ENCODE measurements at places on chromosomes 2 and 18.
A peak's percentile ranks its signal among the peaks of the same experiment; 100 is the strongest.

GRCh38 chr2:241943961-241944575 lies 74.5 kb downstream of the RTP5 start:
- DNase-seq, result no peak

DNA sequence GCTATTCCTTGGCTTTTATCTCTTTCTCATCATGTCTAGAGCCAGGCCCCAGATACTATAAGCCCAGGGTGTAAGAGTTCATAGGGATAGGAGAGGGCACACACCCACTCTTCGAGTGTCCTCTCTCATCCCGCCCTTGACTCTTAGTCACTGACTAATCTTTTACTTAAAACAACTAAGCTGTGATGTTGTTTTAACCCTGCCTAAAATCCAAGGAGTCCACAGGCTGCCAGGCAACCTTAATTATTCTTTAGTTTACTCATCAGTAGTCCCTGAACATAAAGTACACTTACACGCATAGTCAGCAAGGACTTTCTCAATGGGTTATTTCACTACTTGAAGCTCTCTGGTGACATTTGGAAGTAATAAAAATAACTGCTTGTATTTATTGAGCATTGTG lies 28.4 kb downstream of the GREB1L start:
- DNase-seq, result no peak

DNA sequence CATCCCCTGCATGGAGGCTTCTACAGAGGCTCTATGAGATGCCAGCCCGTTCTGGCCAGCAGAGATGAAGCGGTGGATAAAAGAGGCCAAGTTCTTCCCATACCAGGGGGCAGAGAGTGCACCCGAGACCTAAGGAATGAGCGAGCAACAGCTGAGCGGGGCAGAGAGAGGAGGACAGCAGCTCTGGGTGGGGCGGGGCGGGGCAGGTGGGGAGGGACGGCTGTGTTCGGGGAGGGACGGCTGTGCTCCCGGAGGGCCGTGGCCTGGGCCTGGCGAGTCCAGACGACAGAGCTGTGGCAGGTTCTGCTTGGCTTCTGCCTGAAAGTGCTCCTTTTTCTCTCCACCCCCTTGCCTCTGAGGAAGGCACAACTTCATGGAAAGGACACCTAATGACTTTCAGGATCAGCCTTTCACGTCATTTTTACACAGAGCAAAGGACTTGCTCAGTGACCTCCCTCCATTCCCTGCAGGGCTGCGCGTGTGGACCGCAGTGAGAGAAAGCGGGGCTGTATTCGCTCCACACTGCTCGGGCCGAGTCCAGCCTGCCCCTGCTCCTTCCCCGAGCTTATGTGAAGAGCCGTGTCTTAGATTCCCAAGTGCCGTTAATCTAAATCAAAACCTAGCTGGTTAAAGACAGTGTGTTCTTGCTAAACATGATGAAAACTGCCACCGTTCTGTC lies 232.9 kb downstream of the HDAC4 start:
- DNase-seq, result no peak

DNA sequence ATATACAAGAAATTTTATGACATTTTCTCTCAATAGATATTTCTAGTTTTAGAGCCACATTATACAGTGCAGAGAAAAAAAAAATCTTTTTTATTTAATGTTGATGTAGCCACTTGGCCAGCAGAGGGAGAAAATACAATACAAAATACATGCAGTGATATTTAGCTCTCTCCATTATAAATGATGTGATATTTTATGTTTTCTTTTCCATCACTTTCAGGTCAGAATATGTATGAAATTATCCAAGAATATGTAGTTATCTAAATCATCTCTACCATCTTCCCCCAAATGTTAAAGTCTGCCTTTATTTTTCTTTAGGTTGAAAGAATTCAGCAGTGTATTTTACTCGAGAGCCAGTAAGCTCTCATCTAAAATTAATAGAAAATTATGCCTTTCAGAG lies 533.6 kb upstream of the FSHR start:
- DNase-seq, result no peak

- DNase-seq, result no peak
Observed at GRCh38 chr18:58852629-58853028, 12.0 kb upstream of the ZNF532 start.

GRCh38 chr18:67672155-67672554 lies 155.6 kb upstream of the DSEL start:
- DNase-seq, result no peak

GRCh38 chr2:12428324-12428723 lies 288.4 kb upstream of the TRIB2 start:
- DNase-seq, result no peak

DNA sequence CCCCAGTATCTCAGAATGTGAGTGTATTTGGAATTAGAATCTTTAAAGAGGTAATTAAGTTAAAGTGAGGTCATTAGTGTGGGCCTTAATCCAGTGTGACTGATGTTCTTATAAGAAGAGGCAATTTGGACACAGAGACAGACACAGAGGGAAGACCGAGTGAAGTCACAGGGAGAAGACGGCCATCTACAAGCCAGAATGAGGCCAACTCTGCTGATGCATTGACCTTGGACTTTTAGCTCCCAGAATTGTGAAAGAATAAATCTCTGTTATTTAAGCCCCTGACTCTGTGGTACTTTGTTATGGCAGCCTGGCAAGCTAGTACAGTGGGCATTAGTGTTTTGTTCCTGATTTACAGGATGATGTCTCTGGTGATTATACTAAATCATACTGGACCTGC lies 64.6 kb downstream of the LTBP1 start:
- DNase-seq, result no peak

- no peak for DNase-seq
Observed at GRCh38 chr18:58321986-58322385, 278.0 kb downstream of the NEDD4L start.

- no peak for DNase-seq
Observed at GRCh38 chr2:201882353-201883090, 76.2 kb downstream of the CDK15 start.

- DNase-seq, result no peak
Observed at GRCh38 chr2:234374736-234375135, 122.1 kb downstream of the ARL4C start.

DNA sequence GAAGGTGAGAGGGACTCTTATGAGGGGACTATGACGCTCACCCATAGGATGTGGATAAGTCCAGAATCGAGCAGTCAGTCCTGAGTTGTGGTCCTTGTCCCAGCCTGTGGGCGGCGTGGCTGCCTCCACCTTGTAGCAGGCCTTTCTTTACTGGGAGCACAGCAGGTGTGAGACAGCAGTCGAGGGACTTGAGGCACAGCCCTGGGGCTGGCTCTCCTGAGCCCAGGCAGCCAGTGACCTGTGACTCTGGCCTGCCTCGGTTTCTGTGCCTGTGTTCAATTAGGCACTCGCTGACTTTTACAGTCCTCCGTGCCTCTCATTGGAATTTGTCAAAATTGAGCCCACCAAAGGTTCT lies 8.3 kb downstream of the PPP1R7 start:
- no peak for DNase-seq

- no peak for DNase-seq
Observed at GRCh38 chr2:59884166-59884565, 669.3 kb downstream of the BCL11A start.

GRCh38 chr2:29528891-29529520 lies 392.4 kb downstream of the ALK start:
- DNase-seq, result no peak

DNA sequence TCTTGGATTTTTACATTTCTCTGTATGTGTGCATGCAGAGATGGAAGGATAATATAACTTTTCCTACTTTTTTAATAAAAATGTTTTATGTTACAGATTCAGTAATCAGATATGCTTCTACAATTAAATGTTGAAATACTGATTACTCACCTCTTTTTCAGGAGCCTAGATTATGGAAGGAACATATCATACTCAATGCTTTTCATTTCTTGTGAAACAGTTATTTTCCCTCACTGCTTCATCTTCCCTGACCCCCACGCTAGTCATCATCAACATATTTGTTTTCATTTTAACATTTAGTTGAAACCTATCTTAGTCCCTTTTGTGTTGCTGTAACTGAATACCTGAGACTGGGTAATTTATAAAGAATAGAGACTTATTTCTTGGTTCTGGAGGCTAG lies 190.7 kb downstream of the WDR7 start:
- DNase-seq, result no peak

DNA sequence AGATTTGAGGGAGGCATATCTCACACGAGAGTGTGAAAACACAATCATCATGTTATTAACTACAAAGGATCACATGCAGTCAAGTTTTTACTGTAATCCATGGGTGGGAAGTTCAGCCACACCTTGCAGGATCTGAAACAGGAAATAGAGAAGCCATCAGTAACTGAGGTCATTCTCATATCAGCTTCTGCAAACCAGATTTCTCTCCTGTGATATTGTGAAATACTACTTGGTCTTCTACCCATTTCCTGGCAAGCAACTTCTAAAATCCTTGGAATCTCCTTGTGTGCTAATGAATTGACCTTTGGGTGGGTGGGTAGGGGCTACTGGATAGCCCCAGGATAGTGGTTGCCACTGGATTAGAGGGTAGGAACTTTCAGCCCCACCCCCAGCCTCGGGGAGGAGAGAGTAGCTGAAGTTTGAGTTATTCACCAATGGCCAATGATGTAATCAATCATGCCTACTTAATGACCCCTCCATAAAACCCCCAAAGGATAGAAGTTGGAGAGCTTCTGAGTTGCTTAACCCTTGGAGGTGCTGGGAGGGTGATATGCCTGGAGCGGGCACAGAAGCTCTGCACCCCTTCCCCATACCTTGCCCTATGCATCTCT lies 25.6 kb upstream of the TGIF1 start:
- DNase-seq, result no peak

DNA sequence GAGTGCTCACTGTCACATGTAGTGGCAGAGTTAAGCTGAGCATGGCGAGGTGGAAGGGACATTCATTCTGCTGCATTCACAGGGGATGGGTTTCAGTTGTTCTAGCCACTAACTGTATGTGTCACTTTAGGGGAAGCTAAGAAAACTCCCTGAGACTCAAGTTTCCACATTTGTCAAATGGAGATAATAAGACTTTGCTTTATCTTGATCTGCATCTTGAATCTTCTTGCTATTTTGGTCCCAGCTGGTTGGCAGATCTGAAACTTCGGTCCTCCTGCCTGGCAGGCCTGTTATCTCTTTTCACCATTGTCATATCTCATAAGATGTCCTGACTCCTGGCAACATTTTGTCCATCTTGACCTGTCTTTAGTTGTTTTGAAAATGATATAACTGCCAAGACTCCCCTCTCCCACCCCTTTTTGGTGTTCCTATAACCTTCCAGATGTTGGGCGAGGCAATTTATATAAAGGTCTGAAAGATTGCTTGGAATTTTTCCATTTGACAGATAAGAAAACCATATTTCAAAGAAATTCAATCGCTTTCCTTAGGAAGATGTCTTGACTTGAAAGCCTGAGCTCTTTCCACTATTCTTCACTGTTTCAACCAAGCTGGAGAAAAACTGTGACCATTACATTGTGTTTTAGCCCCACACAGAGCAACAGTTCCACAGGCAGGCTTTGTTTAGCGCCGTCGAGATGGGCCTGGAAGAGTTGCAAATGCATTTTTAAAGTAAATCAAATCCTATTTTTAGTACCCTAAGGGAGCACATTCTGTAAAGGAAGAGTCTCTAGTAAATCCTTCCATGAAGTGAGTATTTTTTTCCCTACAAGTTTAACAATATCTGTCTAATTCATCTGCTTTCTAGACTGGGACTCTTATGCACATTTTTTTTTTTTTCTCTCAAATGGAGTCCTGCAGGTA lies 33.4 kb downstream of the MYCN start:
- DNase-seq, result no peak

GRCh38 chr2:85312404-85312803 lies 15.4 kb downstream of the TGOLN2 start:
- DNase-seq, result no peak

- DNase-seq, result no peak
Observed at GRCh38 chr2:182043021-182043420, 57.4 kb downstream of the PPP1R1C start.

DNA sequence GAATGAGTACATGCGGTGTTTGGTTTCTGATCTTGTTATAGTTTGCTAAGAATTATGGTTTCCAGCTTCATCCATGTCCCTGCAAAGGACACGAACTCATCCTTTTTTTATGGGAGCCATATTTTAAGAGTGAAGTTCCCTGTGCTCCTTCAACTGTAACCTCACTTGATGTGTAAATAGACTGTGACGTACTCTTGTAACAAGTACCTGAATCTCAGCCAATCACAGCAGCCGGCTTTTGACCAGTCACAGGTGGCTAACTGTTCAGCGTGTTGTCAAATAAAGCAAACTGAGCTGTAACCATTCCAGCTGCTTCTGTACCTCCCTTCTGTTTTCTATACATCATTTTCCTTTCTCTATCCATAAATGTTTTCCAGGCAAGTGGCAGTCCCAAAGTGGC lies 774.3 kb upstream of the HS6ST1 start:
- DNase-seq, result no peak

DNA sequence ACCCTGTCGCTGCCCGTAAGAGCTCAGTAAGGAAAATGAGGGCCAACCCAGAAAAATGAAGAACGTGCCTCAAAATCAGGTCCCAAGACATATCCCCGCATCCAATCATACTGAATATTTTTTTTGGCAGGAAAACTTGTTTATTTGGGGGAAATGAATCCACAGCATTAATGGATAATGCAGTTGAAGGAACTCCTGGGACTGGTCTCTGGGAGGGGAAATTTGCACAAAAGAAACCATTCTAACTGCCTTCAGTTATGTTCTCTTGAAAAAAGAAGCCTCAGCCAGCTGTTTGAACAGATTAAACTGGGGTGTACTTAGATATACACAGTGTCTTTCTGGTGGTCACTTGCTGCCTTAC lies 61.3 kb downstream of the SPRED2 start:
- DNase-seq, result no peak

GRCh38 chr18:12534820-12535219 lies 123.1 kb downstream of the SPIRE1 start:
- DNase-seq, result no peak

GRCh38 chr2:98829581-98830270 lies 98.8 kb upstream of the MGAT4A start:
- DNase-seq, result no peak

- DNase-seq, result no peak
Observed at GRCh38 chr18:27750014-27750413, 426.9 kb downstream of the CDH2 start.

DNA sequence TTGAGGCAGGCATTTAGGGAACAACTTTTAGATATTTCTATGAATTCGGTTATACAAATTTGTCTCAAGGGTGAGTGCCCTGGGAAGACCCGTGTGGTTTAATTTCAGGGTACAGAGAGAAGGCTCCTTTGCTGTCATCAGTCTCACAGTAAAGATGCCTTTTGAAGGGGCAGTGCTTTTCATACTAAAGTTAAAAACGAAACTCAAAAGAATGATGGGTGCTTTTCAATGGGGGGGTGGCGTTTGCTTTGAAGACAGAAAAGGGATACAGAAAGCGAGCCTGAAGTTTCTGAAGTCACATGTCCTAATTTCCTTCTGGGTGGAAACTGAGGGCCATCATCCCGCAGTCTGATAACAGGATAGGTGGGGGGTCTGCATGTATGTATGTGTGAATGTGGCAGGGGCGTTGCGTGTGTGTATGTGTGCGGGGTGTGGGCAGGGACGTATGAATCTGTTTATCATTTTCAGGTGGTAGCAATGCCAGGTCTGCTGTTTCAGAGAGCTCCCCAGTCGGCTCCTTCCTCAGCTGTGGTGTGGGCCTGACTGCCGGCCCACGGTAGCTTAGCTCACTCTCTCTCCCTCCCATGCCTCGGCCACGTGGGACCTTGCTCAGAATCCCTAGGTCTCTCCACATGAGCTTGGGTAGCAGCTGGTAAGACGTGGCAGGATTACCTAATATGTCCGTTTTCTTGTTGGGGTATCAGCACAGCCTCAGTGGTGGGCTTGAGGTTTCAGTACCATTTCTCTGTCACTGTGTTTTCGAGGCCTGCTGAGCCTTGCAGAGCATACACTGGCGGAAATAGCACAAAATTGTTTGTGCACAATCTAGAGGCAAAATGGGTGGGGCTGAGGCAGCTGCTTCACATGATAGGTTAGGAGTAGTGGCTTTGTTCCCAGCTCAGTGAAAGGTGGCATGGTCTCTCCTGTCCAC lies 32.7 kb downstream of the ARHGAP25 start:
- peak; percentile 36 for DNase-seq

All from T-helper 1 cell (primary cell).